Caco-2 (cell line): ENCODE measurements at places on chromosomes 3 and 15.

- DNase-seq: no peak
Observed at GRCh38 chr15:44633603-44634002, 29.9 kb downstream of the SPG11 start.

GRCh38 chr3:89116476-89116875 is 9.1 kb downstream of the EPHA3 start:
- DNase-seq: no peak

- DNase-seq: no peak
Observed at GRCh38 chr15:32872621-32873283, 154.9 kb downstream of the GREM1 start.

GRCh38 chr15:99176757-99177156 is 71.9 kb downstream of the SYNM start:
- no peak for DNase-seq

- no peak for DNase-seq
Observed at GRCh38 chr15:94576889-94577533, 345.6 kb downstream of the MCTP2 start.
